ENCODE measurements at places on chromosomes 3 and 15.
A peak's percentile ranks its signal among the peaks of the same experiment; 100 is the strongest.

DNA sequence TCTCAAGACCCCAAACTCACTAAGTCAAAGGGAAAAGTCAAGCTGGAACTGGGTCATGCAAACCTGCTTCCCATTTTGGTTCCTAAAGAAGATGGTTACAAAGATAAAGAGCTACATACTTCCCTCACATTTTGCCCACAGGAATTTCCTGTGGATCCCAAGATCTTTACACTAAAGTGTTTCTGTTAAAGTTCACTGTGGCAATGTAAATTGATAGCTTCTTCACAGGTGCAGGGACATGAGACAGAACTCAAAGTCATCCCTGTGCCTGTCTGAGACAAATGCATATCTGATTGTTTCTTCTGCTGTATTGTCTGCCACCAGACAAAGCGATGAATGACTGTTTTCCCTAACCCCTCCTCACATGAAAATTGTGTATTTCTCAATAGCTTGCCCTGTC is 567.8 kb downstream of the ZIC1 start:
- DNase-seq, result no peak

DNA sequence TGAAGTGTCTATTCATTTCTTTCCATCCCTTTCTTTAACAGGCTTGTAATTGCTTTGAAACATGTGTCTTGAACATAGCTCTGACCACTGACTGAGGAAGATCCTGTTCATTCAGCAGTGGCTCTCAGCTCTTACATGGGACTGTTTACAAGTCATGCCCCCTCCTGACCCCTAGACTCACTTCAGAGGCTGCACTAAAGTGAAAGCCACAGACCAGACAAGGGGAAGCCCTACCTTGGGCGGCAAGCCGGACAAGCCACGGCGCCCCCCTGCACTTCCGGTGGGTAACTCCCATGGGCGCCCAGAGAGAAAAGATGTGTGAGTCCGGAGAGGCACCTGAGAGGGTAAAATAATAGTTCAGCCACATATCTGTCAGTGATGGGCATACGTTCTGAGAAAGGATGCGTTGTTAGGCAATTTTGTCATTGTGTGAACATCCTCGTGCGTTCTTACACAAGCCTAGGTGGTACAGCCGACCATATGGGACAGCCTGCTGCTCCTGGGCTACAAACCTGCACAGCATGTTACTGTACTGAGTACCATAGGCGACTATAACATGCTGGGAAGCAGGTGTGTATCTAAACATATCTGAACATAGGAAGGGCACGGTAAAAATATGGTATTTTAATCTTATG is 116.2 kb downstream of the CHSY1 start:
- peak; percentile 15 for DNase-seq

DNA sequence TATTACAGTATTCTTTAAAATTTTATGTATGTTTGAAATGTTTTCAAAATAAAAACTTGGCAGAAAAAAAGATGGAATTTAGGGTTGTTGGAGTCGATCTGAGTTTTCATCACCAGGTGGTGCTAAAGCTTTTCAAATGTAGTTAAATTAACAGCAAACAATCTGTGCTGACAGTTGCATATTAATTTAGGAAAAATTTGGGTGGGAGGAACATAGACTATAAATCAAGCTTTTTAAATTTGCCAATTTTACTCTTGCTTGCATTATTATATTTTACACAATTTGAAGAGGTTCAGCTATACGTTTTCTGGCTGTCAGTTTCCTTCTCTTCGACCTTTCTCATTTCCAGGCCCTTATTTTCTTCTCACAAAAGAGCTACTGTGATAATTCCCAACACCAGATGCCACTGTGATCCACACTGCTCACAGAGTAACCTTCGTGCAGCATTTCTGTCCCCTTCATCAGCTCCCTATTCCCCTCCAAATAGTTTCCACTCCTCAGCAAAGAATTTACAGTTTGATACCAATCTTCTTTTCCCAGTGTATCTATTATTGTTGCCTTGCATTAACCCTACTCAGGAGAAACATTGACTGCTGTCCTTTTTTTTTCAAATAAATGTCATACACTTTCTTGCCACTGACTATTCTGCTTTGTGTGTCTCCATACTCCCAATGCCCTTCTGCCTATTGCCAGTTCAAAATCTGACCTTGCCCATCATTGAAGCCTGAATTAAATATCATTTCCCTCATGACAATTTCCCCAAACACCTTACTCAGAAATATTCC is 53.4 kb upstream of the EIF5A2 start:
- peak; percentile 26 for DNase-seq

DNA sequence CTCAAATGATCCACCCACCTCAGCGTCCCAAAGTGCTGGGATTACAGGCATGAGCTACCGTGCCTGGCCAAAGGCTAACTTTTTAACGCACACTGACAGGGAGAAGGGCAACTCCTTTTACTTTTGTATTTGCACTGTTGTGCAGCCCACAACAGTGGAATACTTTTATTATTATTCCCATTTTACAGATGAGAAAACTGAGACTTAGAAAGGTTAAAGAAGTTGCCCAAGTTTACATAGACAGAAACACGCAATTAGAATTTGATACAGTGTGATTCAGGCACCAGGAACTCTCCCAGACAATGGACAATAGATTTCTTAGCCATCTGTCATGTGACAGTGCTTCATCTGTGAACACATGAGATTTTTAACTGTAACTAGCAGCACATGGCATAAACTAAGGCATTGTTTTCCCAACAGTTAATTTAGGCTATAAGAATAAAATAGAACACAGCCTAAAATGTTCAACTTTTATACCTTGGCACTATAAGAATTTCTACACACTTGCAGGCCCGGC is 18.8 kb downstream of the STAG1 start:
- DNase-seq, result no peak

DNA sequence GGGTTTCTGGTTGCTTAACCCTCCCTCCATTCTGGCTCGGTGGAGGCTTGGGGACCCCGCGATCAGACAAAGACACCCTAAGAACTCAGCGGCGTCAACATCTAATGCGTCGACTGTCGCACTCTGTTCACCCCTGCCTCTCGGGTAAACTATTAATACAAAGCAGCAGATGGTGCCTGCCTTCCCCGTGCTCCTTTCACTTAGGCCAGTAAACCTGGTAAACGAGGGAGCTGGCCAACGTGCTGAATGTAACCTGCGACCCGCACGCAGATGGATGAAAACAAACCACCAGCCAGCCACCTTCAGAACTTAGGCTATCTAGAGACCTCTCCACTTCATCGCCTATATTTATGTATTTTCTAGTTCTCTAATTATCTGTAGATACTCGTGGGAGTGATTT is 848 bp upstream of the CADPS start:
- DNase-seq, result no peak

DNA sequence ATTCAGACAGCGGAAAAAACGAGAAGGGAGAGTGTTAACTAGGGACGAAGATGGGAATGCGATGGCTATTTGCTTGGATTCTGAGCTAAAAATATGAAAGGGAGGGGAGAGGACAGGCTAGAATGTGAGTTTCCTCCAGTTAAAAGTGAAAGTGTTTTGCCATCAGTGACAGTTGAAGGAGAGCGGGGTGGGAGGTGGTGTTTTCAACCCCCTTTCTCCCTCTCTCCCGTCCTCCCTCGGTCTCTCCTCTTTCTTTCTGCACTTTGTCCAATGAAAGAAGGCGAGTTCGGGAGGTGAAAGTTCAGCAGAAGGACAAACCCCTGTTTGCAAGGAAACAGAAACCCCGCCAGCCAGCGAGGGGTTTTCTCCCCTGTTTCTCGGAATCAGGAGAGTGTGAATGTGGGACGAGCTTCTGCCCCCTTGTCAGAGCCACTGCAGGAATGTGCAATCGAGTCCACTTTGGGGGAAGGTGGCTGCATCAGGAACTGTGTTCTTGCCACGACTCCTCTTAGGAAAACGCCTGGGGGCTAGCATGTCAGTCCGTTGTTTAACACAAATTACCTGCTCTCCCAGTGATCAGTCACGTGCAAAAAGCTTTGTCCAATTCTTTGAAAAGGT is 975 bp upstream of the FOXP1 start:
- DNase-seq, result peak; percentile 59

GRCh38 chr3:22982981-22983587 is 220.0 kb upstream of the UBE2E2 start:
- DNase-seq, result no peak

DNA sequence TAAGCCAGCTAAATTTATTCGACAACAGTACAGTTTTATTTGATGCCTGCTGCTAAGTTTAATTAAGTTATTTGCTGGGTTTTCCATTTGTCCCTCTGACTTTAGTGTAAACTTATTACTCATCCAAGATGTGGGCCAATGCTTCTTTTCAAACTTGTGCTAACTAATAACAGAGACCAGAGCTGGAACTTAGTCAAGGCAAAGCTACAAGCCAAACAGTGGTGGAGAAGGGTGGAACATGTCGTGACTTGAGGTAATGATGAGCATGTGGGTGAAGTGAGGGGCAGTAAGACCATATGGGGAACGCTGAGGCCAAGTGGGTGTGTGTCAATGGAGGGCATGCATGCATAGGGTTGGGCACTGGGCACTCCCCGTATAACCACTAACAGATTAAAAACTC is 63.9 kb downstream of the NMD3 start:
- no peak for DNase-seq

GRCh38 chr15:64274341-64274950 is 81.5 kb downstream of the CSNK1G1 start:
- DNase-seq, result no peak

- no peak for DNase-seq
These were observed 365.2 kb upstream of the AGTR1 start for GRCh38 chr3:148332509-148332908.

DNA sequence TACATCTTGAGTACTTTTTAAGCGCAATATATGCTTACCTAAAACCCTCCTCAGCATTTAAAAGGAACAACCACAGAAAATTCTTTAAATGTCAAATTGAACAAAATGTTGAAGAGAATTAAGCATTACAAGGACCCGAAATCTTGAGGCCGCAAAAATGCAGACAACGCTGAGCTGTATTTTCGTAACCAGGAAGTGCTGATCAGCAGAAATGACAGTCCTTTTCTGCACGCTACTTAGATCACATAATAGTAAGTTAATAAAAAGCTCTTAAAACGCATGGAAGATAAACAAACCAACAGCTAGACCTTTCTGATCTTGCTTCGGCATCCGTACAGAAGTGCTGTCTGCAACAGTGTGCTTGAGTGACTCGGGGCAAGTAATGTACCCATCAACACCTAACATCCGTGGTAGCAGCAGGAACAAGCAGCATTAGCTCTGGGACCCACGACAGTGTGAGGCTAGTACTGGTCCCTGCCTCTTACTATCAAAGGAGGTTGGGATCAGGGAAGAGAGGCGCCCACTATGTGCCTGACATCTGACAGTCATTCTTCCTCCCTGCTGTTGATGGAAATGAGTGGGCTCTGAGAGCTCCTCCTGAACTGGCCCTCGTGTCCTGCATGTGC is 1.8 kb upstream of the SSUH2 start:
- no peak for DNase-seq

- DNase-seq, result no peak
These were observed 307.4 kb downstream of the THSD4 start for GRCh38 chr15:71422530-71423259.

DNA sequence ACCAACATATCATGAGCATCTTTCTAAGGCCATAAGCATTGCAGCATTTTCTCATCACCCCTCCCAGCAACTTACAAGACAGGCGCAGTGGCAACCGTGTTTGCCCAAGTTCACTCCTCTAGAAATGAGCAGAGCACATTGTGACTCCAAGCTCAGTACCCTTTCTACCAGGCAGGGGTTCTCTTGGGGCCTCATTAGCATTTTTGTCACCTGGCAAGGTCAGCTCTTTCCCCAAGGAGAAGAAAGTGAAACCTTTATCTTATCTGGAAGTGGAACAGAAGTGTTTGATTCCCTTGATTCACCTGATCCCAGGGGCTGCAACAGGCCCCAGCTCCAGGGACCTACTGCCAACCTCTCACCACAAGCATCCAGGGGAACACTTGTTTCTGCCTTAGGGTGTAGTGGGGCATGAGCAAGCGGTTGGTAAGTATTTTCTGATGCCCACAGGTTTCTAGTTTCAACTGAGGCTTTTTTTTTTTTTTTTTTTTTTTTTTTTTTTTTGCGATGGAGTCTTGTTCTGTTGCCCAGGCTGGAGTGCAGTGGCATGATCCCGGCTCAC is 44.0 kb upstream of the HERC1 start:
- no peak for DNase-seq

DNA sequence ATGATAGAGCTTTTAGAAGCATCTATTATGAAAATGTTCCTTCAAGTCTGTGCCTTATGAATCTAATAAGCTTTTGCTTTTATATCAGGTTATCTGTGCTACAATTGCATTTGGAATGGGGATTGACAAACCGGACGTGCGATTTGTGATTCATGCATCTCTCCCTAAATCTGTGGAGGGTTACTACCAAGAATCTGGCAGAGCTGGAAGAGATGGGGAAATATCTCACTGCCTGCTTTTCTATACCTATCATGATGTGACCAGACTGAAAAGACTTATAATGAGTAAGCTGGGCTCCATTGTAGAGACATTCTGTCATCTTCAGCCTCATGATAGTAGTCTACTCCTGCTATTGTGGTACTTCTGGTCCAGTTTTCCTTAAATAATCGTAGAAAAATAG is 73.4 kb downstream of the BLM start:
- DNase-seq, result no peak

DNA sequence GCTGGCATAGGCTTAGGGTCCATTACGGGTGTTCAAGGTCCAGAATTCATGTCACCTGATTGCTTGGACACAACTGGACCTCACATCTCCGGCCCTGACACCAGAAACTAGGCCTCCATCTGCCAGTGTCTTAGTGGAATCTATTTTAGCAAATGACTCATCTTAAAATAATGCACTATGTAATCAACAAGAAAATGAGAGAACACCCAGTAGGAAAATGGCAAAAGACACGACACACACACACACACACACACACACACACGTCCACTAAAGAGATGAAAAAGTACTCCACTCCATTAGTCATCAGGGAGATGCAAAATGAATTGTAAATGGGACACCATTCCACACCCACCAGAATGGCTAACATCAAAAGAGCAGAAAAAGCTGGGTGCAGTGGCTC is 11.2 kb downstream of the APBA2 start:
- no peak for DNase-seq

- DNase-seq, result no peak
These were observed 60.0 kb upstream of the IL12A start for GRCh38 chr3:159928666-159929065.

- no peak for DNase-seq
These were observed 70.8 kb downstream of the MCF2L2 start for GRCh38 chr3:183357564-183358079.

DNA sequence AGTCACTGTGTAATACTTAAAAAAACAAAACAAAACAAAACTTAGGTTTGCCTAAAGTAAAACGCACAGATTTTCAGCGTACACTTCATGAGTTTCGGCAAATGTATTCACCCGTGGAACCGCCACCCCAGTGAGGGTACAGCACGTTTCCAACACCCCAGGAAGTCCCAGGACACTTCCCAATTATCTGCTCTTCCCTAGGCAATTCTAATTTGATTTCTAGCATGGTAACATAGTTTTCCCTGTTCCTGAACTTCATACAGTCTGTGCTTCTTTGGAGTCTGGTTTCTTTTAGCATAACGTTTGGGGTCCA is 497 bp upstream of the CLASP2 start:
- no peak for DNase-seq

Measured in CD4-positive, alpha-beta T cell treated with Interleukin-10 for 1 hour (primary cell).